ENCODE measurements at places on chromosomes 6 and 20.
A peak's percentile ranks its signal among the peaks of the same experiment; 100 is the strongest.

DNA sequence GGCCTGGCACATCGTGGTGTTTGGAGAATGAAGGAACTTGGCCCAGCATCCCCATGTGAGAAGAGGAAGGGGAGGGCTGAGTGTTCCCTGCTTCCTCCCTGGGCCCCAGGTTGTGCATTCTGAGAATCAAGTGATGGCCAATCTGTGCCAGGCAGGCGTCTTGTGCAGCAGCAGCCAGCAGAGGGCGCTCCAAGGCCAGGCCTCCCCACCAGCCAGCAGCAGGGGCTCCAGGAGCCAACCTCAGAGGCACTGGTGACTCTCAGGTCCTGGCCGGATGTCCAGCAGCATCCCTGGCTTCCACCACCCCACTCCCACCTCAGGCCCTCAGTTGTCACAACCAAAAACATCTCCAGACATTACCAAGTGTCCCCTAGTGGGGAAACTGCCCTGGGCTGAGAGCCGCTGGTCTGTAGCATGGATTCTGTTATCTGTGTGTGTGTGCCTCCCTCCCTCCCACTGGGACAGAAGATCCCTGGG lies 192.0 kb downstream of the PREX1 start:
- peak; percentile 80 for DNase-seq

- peak; percentile 18 for DNase-seq
Measured at GRCh38 chr6:94130478-94130877, 711.1 kb upstream of the EPHA7 start.

DNA sequence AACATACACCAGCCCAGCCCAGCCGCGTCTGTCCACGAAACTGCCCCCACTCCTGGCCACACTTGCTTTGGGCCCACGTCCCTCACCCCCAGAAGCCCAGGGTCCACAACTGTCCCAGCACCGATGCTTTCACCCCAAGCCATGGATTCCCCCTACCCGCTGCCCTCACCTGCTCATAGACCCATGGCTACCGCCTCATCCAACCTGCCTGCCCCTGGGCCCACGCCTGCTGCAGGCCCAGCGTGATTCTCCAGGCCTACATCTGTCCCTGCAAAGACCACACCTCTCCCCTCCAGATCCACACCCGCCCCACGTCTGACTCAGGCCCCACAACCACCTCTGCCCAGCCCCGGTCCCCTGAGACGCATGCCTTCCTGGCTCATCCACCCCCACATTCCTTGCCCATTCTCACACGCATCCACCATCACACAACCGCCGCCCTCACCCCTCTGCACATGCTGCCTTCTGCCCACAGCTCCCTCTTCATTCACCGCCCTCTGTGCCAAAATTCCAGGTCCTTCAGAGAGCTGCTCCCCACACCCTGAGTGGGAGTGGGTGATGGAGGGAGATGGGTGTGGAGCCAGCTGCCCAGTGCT lies 86.7 kb downstream of the GRM4 start:
- no peak for DNase-seq

DNA sequence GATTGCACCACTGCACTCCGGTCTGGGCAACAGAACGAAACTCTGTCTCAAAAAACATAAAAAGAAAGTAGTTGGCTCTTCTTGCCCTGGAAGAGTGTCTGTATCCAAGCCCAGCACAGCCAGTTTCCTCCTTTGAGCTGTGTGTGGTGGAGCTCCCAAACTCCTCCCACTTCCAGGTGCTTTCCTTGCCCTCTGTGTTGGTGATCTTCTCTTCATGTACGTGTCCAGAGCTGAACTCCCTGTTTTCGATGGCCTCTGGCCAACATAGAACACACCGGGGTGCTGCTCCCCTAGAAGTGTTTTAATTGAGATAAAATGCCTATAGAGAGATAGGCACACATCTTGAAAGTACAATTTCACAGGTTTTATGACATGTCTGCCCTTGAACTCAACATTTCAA lies 16.7 kb upstream of the SGK2 start:
- no peak for DNase-seq

GRCh38 chr6:38215225-38215624 lies 395.7 kb downstream of the ZFAND3 start:
- DNase-seq: no peak

DNA sequence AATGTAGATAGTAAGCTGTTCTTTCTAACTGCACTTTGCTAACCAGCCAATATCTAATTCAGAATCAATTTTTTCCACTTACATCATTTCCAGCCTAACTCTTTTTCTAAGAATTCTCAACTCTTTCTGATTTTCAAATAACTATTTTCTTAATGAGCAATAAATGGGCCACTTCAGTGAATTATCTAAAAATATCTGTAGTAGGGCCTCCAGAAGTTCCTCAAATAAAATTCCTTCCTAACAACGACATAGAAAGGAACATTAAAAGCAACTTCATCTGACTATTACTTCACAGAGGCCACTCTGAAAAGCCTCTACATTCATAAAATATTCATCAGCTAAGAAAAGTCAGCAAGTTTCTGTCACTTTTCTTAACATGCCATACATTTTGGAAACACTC lies 4.8 kb downstream of the COL12A1 start:
- no peak for DNase-seq

- DNase-seq: no peak
Measured at GRCh38 chr20:64196847-64197306, 32.6 kb downstream of the MYT1 start.

DNA sequence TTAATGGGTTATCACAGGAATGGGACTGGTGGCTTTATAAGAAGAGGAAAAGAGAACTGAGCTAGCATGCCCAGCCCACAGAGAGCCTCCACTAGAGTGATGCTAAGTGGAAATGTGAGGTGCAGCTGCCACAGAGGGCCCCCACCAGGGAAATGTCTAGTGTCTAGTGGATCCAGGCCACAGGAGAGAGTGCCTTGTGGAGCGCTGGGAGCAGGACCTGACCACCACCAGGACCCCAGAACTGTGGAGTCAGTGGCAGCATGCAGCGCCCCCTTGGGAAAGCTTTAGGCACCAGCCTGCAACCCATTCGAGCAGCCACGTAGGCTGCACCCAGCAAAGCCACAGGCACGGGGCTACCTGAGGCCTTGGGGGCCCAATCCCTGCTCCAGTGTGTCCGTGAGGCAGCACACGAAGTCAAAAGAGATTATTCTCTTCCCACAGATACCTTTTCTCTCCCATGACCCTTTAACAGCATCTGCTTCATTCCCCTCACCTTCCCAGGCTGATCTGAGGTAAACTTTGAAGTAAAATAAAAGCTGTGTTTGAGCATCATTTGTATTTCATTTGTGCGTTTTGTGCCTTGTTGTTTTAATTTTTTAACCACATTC lies 4.4 kb downstream of the HLA-E start:
- no peak for DNase-seq

DNA sequence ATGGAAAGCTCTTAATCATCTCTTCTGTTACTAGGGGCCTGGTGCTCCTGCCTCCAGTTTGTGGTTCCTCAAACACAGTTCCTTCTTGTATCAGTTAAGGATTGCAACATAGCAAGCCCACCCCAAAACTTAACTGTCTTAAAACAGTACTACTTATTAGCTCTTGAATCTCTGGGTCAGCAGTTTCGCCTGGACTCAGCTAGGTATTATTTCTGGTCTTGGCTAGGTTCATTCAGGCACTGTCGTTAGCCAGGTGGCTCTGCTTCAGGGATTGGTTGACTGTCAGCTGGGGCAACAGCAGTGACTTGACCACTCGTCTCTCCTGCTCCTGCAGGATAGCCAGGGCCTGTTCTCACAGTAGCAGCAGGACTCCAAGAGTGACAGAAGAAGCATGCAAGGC lies 30.0 kb upstream of the RALY start:
- DNase-seq: peak; percentile 51

GRCh38 chr6:144749263-144749662 lies 464.1 kb downstream of the UTRN start:
- no peak for DNase-seq

DNA sequence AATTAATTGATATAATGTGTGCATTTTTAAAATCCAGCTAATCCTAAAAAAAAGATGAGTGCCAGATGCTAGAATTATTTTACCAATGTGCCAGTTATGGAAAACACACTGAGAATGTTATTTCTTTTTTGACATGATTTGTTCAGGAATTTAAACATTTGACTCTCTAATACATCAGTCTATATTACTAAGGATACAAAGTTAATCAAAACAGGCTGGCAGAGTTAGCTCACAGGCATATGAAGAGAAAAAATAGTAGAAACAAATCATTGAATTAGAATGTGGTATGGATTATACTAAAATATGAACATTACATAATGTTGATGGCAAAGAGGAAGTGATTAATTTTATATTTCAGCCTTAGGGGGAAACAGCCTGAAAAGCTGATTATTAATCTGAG lies 368.3 kb upstream of the GJE1 start:
- DNase-seq: no peak

DNA sequence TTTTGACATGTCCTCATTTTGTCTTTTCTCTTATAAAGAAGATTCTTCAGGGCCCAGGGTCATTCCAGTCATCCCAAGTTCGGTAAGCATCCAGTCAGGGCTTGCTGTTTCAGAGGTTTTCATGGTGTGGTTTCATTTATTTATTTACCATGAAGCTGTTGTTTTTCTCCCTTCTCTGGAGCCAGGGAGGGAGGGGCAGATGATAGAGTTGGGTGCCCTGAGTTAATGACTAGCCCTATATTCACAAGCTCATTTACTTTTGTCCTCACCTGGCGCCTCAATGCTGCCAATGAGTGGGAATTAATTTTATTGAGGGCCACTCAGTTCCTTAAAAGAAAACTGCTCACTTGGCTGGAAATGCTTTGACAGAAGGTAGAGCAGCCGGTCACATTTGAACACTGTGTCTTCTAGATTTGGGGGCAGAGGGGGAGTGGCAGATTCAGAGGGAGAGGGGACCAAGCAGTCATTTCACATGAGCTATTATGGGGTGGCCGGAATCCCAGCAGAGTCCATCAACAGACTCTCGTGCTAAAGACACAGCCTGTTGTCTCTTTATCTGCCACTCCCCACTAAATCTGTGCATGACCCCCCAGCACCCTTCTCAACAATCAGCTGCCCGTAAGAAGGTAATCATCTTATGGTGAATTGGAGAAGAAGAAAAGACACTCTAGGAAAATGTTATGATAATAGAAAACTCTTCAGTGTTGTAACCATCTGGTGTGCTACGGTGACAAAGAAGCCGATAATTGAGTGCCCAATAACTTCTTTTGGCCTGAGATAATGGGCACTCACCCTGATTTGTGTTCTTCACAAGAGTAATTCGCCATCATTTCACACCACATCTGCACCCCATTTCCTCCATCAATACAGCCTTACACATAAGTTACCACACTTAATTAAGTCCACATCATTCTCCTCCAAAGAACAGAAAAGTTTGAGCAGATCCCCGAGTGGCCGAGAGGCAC lies 573.5 kb upstream of the JAG1 start:
- DNase-seq: no peak

DNA sequence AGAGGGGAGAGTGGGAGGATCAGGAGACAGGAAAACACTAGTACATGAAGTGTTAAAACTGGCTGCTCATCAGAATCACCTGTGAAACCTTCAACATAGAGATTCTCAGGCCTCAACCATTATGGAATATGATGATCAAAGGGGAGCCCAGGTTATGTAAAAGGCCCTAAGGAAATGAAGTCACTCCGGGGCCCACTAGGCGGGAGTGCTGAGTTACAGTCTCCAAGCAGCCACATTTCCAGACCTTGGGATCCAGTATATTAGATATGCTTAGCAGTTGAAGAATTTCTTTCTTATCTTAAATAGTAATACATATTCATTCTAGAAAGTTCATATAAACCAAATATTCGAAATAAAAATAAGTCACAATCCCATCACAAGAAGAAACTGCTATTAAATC lies 476.3 kb downstream of the PRKN start:
- DNase-seq: peak; percentile 10
